ENCODE measurements at places on chromosomes 2 and 18.

GRCh38 chr2:233856184-233856583, 1.8 kb upstream of the HJURP start:
- DNase-seq, result no peak

GRCh38 chr18:39341129-39341528, 1775.5 kb upstream of the CELF4 start:
- DNase-seq, result no peak

GRCh38 chr18:39494211-39494896, 1928.8 kb upstream of the CELF4 start:
- no peak for DNase-seq

DNA sequence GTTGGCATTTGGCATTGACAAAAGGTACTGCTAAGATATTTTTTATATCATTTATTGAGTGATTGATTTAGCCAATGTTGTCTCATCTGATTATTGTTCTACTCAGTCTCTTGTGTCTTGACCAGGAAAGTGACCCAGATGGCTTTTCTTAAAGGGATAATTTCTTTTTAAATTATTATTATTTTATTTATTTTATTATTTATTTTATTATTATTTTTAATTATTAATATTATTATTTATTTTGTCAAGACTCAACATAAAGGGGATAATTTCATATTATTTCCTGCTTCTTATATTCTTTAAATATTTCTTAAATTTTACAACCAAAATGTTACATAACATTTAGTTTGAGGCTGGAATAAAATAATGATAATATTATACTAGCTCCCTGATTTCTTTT, 27.1 kb downstream of the DYNC2LI1 start:
- DNase-seq, result no peak

- no peak for DNase-seq
Observed at GRCh38 chr2:150267651-150268415, 219.6 kb downstream of the RND3 start.

GRCh38 chr2:140542627-140543026, 1588.2 kb downstream of the LRP1B start:
- DNase-seq, result no peak

Data from stimulated activated CD8-positive, alpha-beta memory T cell treated with anti-CD3 and anti-CD28 coated beads, Interleukin-4, amount 100 ng/mL, for 24 hours (primary cell).